ENCODE measurements at places on chromosomes 7 and 10. TPM values are rescaled to one million over a fixed set of nuclear protein-coding genes. Genes with fewer than 3 reads are reported as not detected.

GRCh38 chr7:94055963-94056362, 51.8 kb upstream of the BET1 start:
- DNase-seq, result no peak

- no peak for DNase-seq
These were observed 67.7 kb upstream of the AQP1 start for GRCh38 chr7:30843741-30844482.

GRCh38 chr10:127908106-127908958, 1.4 kb downstream of the PTPRE start:
- DNase-seq, result no peak

- DNase-seq, result no peak
These were observed 117.0 kb downstream of the INSYN2A start for GRCh38 chr10:127079392-127079791.

CNPY1 gene
- total RNA-seq, result not detected

ASAH2 gene
- 0.75 TPM for total RNA-seq

ICA1 gene
- total RNA-seq, result 3.5 TPM
